ENCODE measurements at places on chromosomes 3 and 15.
A peak's percentile ranks its signal among the peaks of the same experiment; 100 is the strongest.

- peak; percentile 62 for DNase-seq
Measured at GRCh38 chr15:57865294-57865693, 158.8 kb downstream of the POLR2M start.

- DNase-seq: no peak
Measured at GRCh38 chr3:11532931-11533391, 110.8 kb downstream of the VGLL4 start.

DNA sequence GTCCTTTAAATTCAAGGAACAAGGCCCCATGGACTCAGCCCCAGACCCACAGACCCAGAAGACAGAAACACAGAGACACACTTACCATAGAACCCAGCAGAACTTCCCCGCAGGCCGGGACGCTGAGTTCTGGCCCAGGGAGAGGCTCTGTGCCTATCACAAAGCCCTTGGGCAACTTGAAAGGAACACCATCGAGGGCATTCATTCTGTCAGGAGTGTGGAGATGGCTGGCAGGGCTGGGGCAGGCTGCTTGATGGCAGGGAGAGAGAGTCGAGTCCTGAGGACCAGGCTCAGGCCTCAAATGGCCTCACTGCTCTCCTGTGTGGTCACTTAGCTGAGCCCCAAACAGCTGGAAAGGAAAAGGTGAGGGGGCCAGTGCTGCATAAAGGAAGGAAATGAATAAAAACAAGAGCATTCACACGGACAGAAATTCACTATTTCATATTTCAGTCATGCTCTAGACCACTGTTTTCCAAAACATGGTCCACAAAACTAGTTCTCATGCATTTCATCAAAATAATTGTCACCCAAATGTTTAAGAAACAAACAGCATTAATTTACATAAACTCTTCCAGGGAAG, 8.9 kb downstream of the UBAP1L start:
- DNase-seq: no peak

DNA sequence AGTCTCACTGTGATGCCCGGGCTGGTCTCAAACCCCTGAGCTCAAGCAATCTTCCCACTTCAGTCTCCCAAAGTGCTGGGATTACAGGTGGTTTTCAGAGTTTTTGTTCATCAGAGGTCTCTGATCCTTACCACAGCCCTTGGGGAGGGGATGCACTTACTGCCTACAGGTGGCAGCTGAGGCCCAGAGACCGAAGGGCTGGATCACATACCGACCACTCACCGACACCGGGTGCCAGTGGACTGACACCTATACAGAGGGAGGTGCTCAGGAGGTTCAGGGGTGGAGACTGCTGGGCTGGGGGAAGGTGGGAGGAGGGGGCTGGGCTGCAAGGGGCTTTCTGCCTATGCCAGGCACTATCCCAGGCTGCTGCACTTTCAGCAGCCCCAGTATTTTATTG, 19.5 kb downstream of the DUSP7 start:
- peak; percentile 88 for DNase-seq

DNA sequence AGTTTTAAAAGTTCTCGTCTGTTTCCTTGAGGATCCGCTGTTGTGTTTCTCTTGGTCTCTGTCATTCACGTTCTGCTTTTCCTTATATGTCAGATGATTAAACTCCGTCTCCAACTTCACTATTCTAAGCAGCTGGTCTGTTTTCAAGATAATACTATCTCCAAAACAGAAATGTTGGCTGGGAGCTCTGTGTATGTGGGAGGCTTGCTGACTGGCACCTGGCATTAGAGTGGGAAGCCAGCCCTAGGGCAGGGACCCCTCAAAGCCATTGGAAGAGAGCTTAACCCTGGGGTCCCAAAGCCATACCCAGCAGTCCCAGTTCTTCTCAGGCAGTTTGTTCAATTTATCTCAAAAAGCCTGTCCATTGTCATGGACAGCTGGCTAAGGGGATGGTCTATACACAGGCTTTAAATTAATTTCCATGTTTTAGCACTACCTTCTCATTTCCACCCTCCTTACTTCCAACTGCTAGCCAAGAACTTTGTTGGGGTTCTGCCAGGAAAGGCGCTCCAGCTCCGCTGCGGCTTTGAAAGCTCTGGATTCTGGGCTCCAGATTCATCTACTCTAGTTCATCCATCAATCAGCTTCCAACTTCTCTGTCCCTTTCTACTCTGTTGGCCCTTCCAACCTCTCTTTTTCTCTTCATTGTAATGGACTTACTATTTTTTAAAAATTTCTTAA, 9.2 kb downstream of the BTBD1 start:
- DNase-seq: no peak

DNA sequence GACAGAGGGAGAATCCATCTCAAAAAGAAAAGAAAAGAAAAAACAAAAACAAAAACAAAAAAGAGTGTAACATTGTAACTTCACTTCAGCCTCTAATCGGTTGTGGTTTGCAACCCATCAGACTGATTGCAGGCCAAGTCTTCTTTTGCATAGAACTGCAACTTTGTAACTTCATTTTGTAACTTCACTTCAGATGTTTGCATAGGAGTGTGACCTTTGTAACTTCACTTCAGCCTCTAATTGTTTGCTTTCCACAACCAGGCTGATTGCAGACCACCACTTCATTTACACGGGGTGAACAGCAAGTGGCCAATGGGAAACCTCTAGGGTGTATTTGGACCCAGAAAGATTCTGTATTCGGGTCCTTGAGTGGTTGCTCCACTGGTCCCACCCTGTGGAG, 79.1 kb upstream of the CHMP2B start:
- DNase-seq: no peak

DNA sequence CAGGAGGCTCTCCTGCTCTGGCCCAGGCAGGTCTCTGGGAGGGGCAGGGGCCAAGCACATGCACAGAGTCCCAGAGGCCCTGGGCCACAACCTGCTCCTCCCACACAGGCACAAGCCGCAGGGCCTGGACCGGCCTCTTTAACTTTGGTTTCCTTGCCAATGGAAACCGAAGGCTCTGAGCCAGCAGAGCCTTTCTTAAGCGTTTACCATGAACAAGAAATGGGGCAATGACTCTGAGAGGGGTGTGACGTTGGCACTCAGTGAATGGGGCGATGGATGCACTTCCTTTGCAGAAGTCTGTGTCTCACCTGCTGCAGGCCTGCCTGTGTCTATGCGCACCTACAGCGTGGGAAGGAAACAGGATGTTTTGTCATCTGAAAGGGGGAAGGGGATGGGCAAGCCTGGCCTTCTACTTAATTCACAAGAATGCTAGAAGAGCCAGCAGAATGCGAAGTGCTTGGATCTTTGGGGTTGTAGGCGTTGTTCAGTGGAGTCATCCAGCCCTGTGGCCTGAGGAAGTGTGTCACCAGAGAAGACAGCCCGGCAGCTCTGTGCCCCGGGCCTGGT, 41.8 kb downstream of the IFT122 start:
- peak; percentile 61 for DNase-seq

- DNase-seq: peak; percentile 50
Measured at GRCh38 chr3:45273681-45274515, 47.8 kb upstream of the TMEM158 start.
